ENCODE measurements at places on chromosomes 11 and 22.
A peak's percentile ranks its signal among the peaks of the same experiment; 100 is the strongest.

DNA sequence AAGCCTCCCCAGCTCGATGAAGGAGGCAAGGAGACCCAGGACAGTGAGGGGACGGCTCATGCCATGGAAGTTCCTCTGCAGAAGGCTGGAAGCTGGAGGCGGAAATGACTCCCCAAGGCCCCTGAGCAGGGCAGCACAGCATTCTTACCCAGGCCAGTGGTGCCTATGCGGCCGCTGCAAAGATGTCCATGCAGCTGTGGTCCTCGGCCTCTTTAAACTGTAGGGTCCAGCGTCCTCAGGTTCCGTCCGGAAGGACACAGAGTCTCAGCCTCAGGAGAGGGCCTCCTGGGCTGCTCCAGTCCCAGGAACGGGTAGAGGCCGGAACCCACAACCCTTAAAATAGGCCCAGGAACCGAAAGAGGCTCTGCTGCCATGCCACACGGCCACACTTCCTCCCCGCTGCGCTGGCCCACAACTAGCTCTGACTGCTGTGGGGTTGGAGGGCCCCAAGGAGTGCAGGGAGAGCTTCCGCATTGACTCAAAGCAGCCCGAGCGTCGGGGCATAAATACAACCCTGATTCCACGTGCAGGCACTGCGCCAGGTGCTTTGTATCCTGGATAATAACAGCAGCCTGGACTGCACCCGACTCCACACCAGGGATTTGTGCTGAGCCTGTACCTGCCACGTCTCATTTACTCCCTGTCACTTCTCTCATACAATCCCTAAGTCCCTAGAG lies 5.5 kb downstream of the KIAA0930 start:
- H3K4me1 ChIP-seq: peaks cover 14% of the 10 kb centered on the region
- peaks cover 3% of the 10 kb centered on the region for H3K36me3 ChIP-seq
- H3K27me3 ChIP-seq: no peaks in the 10 kb centered on the region
- no peak for DNase-seq
- no peak overlapping the region for H3K4me3 ChIP-seq

- H3K27me3 ChIP-seq: no peaks in the 10 kb centered on the region
- H3K27ac ChIP-seq: peak overlapping the region; percentile 79
- no peak overlapping the region for H3K4me3 ChIP-seq
- peak; percentile 93 for DNase-seq
Measured at GRCh38 chr11:2912498-2912897, 16.7 kb downstream of the PHLDA2 start.

DNA sequence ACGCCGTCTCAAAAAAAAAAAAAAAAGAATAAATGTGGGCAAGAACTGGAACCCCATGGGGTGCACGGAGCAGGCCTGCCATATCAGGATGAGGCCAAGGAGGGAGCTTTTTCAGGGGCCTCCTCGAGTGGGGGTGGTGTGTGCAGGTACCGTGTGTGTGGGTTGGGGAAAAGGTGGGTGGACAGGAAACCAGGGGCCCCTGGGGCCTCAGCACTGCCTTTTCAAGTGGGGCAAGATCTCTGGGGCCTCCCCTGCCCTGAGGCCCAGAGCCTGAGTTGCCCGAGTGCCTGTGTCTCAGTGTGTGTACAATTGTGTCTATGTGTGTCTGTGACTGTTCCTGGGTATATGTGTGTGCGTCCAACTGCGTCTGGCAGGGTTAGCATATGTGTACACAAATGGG lies 23.8 kb downstream of the TEF start:
- no peak for DNase-seq
- H3K27me3 ChIP-seq: no peaks in the 10 kb centered on the region
- H3K4me1 ChIP-seq: peaks cover 8% of the 10 kb centered on the region
- H3K36me3 ChIP-seq: no peaks in the 10 kb centered on the region
- no peak overlapping the region for H3K4me3 ChIP-seq

DNA sequence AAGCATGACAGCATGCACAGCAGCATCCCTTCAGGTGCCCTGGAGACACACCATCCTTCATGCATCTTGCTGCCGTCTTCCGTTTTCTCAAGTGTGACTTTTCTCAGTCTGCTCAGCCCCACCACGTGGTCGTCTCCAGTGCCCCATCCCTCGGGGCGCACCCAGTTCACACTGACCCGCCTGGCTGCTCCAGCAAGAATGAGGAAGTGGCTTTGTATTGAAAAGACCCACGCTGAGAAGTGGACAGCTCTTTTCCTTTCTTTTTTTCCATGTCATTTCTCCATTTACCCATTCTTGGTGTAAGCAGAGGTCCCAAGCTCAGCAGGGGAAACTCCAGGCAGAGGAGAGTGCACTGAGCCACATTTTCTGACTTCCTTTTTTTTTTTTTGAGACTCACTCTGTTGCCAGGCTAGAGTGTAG lies 14.5 kb downstream of the SERPINH1 start:
- H3K36me3 ChIP-seq: peaks cover 39% of the 10 kb centered on the region
- H3K27ac ChIP-seq: peak overlapping the region; percentile 50
- H3K4me3 ChIP-seq: no peak overlapping the region
- DNase-seq: peak; percentile 80
- peaks cover 7% of the 10 kb centered on the region for H3K4me1 ChIP-seq

DNA sequence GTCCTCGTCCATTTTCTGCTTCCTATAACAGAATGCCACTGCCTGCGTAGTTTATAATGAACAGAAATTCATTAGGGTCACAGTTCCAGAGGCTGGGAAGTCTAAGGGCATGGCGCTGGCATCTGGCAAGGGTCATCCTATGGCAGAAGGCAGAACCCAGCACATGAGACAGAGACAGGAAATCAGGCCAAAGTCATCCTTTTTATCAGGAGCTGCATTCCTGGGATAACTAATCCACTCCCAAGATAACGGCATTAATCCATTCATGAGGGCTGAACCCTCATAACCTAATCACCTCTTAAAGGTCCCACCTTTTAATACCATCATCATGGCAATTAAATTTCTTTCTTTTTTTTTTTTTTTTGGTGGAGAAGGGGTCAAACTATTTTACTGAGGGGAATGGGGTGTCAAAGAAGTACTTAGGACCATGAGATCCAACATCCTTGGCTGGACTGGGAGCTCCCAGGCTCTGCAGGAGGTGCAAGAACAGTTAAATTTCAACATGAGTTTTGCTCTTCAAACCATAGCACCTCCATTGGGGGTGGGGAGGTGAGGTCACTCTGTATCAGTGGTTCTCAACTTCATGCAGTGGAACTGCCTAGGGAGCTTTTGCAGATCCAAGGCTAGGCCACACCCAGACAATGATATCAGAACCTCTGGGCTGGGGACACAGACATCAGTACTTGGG lies 4.4 kb downstream of the TMEM109 start:
- H3K36me3 ChIP-seq: peaks cover 36% of the 10 kb centered on the region
- peaks cover 18% of the 10 kb centered on the region for H3K4me1 ChIP-seq
- no peak for DNase-seq
- no peak overlapping the region for H3K4me3 ChIP-seq
- no peak overlapping the region for H3K27ac ChIP-seq

DNA sequence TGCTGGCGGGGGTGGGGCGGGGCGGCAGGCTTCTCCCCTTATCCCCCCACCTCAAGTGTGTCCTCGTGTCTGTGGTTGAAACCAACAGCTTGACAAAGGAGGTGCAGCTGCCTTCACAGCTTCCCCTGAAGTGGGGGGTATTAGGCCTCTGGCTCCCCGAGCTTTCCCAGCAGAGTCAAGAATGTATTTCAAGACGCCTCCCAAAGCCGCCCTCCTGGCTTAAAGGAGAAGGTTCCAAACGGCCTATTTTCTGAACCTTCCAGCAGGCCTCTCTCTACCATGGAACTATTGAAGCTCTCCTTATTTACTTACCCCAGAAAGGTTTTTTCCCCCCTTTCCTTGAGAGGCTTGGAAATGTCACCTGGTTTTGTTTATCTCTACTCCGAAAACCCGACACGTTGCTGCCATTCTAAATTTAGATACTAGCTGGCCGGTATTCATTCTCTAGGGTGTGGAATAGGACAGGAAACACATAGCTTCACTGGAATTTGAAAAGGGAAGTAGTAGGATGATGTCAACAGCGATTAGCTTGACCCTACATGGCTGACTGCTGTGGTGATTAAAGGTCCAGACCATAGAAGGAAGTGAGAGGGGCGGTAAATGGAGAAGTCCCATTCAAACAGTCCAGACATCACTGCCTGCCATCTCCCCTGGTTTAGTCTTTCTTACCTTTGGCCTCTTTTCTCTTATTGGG lies 671 bp upstream of the PICALM start:
- H3K4me1 ChIP-seq: peaks cover 4% of the 10 kb centered on the region
- no peaks in the 10 kb centered on the region for H3K27me3 ChIP-seq
- no peaks in the 10 kb centered on the region for H3K36me3 ChIP-seq
- H3K27ac ChIP-seq: peak overlapping the region; percentile 100
- no peak overlapping the region for H3K4me3 ChIP-seq
- DNase-seq: peak; percentile 95

GRCh38 chr22:17781319-17782031 lies 7.2 kb upstream of the BID start:
- H3K27me3 ChIP-seq: no peaks in the 10 kb centered on the region
- H3K36me3 ChIP-seq: peaks cover 8% of the 10 kb centered on the region
- peak overlapping the region; percentile 8 for H3K27ac ChIP-seq

- no peak overlapping the region for H3K4me3 ChIP-seq
- peaks cover 5% of the 10 kb centered on the region for H3K4me1 ChIP-seq
- no peaks in the 10 kb centered on the region for H3K36me3 ChIP-seq
- H3K27ac ChIP-seq: no peak overlapping the region
Measured at GRCh38 chr22:29394931-29395581, 6.7 kb upstream of the AP1B1 start.

DNA sequence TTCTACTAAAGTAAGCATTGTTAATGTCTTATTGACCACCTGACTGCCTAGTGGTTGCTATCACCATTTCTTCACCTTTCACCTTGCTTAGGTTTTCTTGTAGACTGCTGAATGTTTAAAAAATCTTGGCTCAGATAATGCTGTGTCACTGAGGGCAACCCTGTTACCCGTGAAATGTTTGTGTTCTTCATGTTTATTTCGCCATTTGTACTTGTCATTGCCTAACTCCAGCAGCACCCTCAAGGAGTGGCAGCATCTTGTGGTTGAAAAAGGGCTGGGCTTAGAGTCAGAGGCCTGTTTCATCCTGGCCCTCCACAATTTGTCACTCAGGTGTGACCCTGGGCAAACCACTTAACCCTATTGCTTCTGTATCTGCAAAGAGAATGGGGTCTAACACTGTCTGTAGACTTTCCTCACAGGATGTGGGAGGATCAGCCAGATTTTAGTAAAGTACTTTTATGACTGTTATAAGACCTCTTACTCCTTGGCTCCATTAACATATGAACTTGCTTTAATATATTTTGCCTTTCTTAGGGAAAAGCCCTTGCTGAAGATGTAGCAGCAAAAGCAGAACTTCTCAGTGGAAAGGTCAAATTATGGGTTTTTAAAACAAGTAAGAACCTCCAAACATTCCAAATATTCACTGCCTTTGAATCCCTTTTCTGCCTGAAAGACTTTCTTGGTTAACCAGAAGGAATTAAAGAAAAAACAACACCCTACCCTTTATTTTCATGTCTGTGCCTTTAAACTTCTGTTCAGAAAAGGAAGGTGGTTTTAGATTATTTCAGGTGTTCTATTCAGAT lies 154.5 kb upstream of the C11orf87 start:
- peak; percentile 21 for DNase-seq
- no peak overlapping the region for H3K4me3 ChIP-seq
- H3K27me3 ChIP-seq: no peaks in the 10 kb centered on the region
- H3K4me1 ChIP-seq: no peaks in the 10 kb centered on the region

GRCh38 chr11:70788248-70789022 lies 390.1 kb downstream of the CTTN start:
- peaks cover 19% of the 10 kb centered on the region for H3K4me1 ChIP-seq
- peak overlapping the region; percentile 58 for H3K27ac ChIP-seq
- no peak overlapping the region for H3K4me3 ChIP-seq
- H3K36me3 ChIP-seq: no peaks in the 10 kb centered on the region
- H3K27me3 ChIP-seq: no peaks in the 10 kb centered on the region
- DNase-seq: peak; percentile 92

DNA sequence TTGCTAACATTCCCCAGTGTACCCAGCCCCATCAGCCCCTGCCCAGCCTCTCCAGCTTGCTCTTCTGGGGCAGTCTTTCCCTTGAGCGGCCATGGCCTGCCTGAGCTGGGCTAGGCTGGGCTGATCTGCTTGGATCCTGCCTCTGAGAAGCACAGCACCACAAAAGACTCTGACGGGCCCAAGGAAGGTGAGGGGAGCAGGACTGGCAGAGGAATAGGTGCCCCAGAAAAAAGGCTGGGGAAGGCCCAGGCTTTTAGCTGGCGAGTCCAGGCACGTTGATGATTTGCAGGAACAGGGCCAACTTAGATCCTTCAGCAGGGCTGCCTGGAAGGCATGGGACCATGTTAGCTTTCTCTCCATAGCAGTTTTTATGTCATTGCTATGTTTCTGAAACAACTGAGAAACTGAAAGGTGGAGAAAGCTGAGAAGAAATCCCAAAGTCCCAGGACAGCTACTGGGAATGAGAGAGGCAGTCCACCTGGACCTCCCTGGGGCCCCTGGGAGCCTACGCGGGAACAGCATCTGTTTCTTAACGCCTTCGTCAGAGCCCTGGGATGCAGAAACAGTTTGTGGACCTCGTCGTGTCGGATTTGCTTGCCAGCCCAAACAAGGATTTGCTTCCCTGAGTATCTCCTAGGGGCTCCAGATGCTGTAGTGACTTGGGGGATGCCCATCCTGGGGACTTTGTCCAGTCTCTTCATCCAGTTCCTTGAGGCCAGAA lies 24.4 kb upstream of the FXYD6 start:
- no peak for DNase-seq
- H3K4me3 ChIP-seq: no peak overlapping the region
- H3K27ac ChIP-seq: no peak overlapping the region
- no peaks in the 10 kb centered on the region for H3K36me3 ChIP-seq
- H3K27me3 ChIP-seq: peaks cover 17% of the 10 kb centered on the region

- no peak for DNase-seq
- H3K27ac ChIP-seq: no peak overlapping the region
- no peak overlapping the region for H3K4me3 ChIP-seq
- H3K27me3 ChIP-seq: no peaks in the 10 kb centered on the region
- H3K4me1 ChIP-seq: peaks cover 15% of the 10 kb centered on the region
- H3K36me3 ChIP-seq: no peaks in the 10 kb centered on the region
Measured at GRCh38 chr11:45163956-45164575, 17.6 kb downstream of the PRDM11 start.

- no peak overlapping the region for H3K27ac ChIP-seq
- H3K4me3 ChIP-seq: no peak overlapping the region
- H3K36me3 ChIP-seq: no peaks in the 10 kb centered on the region
- H3K27me3 ChIP-seq: peaks cover 22% of the 10 kb centered on the region
- peaks cover 13% of the 10 kb centered on the region for H3K4me1 ChIP-seq
- DNase-seq: no peak
Measured at GRCh38 chr22:49995361-49996118, 17.0 kb downstream of the IL17REL start.

DNA sequence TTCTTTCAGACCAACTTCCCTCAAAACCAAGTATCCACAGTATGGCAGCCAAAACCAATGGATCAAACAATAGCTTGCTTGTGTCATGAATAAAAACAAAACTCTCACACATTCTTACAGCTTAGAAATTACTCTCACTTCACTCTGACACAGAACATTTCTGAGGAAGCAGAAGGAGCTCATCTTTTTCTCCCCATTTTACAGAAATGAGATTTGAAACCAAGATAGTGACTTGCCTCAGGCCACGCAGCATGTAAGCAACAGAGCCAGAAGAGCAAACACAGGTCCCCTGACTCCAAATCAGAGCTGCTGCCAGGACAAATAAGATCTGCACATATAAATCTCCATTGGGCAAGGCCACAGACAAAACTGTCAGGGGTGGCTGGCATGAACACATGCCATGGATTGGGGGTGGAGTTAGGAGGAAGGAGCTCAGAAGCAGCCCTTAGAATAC lies 64.8 kb downstream of the RAB30 start:
- no peak for DNase-seq
- peaks cover 14% of the 10 kb centered on the region for H3K4me1 ChIP-seq
- H3K27ac ChIP-seq: no peak overlapping the region
- no peaks in the 10 kb centered on the region for H3K27me3 ChIP-seq

All from mesenchymal stem cell (in vitro differentiated cells and primary cell).